ENCODE measurements at places on chromosomes 2 and 18. TPM values are rescaled to one million over a fixed set of nuclear protein-coding genes. Genes with fewer than 3 reads are reported as not detected.

- DNase-seq, result no peak
Observed at GRCh38 chr2:239075918-239076758, 228.3 kb downstream of the TWIST2 start.

The TBR1 gene
- under 0.01 TPM for total RNA-seq

DNA sequence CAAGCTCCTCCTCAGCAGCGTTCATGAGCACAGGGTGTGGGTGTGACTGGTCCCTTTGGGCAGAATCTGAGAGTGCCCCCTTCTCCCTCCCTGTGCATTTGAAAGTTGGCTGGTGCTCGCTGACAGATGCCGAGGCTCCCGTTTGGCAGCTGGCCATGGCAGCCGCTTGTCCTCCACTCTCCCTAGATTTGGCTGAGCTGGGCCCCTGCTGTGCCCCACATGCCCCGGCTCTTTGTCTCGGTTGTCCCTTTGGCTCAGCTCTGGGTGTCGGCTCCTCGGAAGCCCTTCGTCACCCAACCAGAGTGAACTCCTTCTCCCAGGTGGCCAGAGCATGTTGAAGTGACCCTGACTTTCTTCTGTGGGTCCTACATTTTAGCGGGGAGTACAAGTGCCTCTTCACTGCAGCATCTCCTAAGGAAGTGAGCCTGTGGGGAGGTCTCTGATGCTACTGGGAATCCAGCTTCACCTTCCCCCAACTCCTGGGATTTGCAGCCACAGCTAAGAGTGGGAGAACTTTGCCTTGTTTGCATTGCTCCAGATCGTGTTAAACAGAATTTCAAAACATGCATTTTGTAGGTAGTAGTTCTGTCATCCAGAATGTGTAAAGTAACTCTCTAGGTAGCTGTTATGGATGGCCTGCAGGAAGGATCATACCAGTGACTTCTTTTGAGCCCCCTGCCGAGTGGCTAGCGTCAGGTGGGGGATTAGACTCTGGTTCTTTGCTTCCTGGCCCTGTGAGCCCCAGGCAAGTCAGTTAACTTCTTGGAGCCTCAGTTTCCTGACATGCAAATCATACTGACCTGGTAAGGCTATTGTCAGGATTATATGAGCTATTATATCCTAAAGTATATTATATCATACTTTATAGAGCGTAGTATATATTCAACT lies 24.2 kb downstream of the HPCAL1 start:
- DNase-seq, result no peak

- DNase-seq, result no peak
Observed at GRCh38 chr2:207394203-207394781, 135.5 kb upstream of the CREB1 start.

The TWIST2 gene
- not detected for total RNA-seq

The EVA1A gene
- not detected for total RNA-seq

DNA sequence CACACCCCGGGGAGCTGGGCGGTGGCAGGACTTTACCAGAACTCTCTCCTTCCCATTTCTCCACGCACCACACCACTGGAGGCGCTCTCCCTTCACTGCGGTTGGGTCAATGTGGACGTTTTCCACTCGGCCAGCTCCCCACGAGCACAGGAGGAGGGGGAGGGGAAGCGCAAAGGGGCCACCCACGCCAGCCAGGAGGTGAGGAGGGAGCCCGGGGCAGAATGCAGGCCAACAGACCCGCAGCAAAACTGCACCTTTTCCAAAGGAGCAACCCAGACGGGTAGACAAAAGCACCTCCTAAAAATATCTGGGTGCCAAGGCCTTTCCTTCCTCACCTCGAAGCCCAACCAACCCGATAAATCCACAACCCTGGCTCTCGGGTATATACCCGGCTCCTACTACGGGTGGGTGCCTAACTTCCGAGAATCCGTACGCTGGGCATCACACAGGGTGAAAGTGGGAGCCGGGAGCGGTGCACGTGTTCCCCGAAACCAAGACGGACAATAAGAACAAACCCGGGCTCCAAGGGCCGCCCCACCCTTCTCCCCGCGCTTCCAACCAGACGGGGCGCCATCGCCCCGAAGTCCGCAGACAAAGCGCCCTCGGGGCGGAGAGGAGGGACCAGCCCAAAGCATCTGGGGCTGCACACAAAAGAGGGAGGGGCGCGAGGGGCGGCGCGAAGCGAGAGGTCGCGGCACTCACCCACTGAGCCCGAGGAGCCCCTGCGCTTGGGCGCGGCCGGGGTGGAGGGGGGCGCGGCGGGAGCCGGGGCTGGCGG lies 1.0 kb downstream of the RTN4 start:
- peak; percentile 79 for DNase-seq

- DNase-seq, result no peak
Observed at GRCh38 chr2:237904831-237905599, 45.6 kb downstream of the RAMP1 start.

DNA sequence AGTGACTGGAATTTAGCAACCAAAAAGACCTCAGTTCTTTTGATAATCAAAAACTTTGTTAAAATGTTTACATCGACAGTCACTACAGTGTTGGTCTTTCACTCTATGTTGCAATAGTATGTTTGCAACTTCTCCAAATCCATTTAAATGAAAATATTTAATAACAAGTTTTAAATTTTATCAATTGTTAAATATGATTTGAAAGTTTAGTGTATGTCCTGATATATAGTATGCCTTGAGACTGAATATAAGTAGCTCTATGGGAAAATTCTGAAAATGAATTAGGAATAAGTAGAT lies 109.9 kb downstream of the ANKRD44 start:
- no peak for DNase-seq

The IHH gene
- 0.27 TPM for total RNA-seq

The DIPK1C gene
- total RNA-seq, result under 0.01 TPM

- DNase-seq, result no peak
Observed at GRCh38 chr2:9256147-9256546, 49.5 kb downstream of the ASAP2 start.

DNA sequence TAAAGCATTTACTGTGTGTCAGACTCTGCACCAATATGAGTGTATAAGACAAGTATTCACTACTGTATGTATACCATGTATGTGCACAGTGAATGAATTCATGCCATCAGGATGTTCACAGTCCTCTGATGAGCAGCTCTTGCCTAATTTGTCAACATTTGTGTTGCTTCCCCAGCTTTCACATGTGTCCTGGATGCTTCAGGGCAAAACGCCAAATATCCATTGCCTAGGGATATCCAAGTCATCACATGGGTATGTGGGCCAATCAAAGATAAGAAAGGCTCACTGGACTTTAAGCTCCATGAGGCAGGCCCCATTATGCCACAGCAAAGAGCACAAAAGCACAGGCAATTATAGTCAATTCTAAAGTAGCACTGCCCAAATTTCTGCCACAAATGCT lies 134.2 kb upstream of the CHAC2 start:
- DNase-seq, result no peak

- no peak for DNase-seq
Observed at GRCh38 chr2:39704540-39704939, 38.8 kb downstream of the TMEM178A start.

The RND3 gene
- under 0.01 TPM for total RNA-seq

DNA sequence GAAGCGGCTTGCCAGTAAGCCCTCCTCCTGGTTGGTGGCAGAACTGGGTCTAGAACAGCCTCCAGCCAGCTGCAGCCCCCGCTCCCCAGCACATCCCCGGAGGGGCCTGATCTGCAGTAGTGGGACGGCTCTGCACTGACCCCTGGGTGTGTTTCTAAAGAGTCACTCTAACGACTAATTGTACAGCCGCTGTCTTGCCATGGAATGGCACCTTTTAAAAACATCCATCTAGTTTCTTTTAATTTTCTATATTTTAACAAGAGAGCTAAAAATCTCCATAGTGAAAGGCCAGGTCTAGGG lies 82.0 kb downstream of the MTCL1 start:
- no peak for DNase-seq

The SLC11A1 gene
- total RNA-seq, result 3.8 TPM

The MYO7B gene
- total RNA-seq, result 1.9 TPM

Data from hematopoietic multipotent progenitor cell (in vitro differentiated cells).